ENCODE measurements at places on chromosomes 12 and 14.

- no peak for DNase-seq
Measured at GRCh38 chr14:92493024-92493423, 20.6 kb upstream of the RIN3 start.

GRCh38 chr12:31783996-31784645 is 55.3 kb upstream of the AMN1 start:
- no peak for DNase-seq

- DNase-seq, result no peak
Measured at GRCh38 chr14:76488551-76488950, 112.6 kb downstream of the ESRRB start.

DNA sequence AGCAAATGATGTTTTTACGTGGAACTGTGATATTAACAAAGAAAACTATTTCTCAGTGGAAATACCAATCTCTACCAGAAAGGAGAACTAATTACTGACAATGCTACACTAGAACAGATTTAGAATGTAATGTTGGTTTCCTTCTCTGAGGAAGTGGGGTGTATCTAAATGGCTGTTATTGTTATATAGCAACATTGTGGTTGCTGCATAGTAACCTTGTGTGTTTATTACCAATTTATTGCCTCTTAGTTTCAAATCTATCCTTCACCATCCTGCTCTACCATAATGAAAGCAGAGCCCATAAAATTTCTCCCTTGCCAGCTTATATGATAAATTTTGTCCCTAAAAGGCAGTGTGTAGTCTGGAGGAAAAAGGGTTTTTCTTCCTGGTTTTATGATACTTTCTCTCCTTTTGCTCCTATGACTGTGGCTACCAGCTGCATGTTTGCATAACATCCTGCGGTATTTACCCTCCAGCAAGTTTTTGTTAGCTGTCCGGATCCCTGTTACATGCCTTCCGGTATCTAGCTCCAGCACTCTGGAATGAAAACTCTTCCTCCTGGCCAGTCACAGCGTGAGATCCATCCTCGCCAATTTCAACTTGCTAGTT is 5.7 kb upstream of the KLRK1 start:
- DNase-seq, result no peak

DNA sequence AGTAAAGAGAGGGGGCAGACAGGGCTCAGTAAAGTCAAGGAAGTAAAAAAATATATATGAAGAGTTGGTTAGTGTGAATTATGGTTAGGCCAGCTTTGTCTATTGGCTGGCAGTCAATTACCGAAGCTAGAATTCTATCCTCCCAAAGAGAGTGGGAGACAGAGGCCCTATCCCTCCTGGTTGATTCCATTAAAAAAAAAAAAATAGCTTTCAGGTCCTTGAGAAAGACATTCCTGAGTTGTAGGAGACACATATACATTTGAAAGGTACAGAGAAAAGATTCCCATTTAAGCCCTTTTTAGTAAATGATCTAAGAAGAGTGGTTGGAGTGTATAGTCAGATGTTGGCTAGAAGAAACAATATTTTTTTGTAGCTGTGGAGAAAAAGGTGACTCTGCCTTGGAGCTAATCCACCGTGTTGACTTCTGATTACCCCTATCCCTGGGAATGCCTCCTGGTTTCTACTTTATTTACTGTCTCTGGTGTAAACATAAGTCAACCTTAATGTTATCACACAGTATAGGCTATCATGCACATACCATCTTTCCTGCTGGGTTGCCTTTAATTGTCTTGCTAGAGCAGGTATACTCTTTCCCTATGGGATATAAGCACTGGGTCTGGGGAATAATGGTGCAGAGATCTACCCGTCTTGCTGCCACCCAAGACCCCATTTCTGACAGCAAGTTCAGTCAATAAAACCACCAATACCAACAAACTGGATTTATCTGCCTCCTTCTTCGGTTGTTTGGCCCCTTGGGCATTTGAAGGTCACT is 859.9 kb upstream of the ATXN7L3B start:
- DNase-seq, result no peak

- DNase-seq, result no peak
Measured at GRCh38 chr12:25376407-25376806, 125.7 kb upstream of the KRAS start.

DNA sequence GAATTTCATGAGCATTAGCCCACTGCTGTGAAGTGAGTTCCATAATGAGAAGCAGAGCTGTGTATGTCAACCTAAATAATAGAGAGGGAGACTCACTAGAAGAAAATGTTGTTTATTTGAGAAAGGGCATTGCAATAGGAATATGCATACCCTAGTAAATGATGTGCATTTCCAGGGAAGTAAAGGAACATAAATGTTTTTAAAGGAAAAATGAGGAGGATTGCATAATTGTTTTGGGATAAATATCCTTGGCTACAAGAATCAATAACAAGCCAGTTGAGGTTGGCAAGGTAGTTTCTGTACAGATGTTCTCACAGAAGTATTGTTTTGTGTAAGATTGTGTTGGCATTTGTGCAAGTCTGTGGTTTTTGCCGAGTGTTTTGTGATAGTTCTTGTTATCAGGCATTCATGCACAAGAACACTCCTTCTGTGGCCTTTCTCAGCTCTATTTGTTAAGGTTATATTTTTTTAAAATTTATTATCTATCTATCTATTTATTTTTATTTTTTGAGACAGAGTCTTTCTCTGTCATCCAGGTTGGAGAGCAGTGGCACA is 47.1 kb downstream of the EMP1 start:
- DNase-seq, result no peak

- no peak for DNase-seq
Measured at GRCh38 chr12:57627501-57628279, 5.3 kb downstream of the B4GALNT1 start.

GRCh38 chr12:125202421-125202820 is 137.2 kb downstream of the AACS start:
- no peak for DNase-seq

- no peak for DNase-seq
Measured at GRCh38 chr12:28563286-28563685, 373.0 kb downstream of the CCDC91 start.

- DNase-seq, result no peak
Measured at GRCh38 chr12:46660276-46660675, 165.5 kb downstream of the SLC38A4 start.

- no peak for DNase-seq
Measured at GRCh38 chr14:53047307-53048069, 96.6 kb upstream of the FERMT2 start.

GRCh38 chr12:71755146-71755892 is 656 bp downstream of the RAB21 start:
- DNase-seq, result peak; percentile 68

DNA sequence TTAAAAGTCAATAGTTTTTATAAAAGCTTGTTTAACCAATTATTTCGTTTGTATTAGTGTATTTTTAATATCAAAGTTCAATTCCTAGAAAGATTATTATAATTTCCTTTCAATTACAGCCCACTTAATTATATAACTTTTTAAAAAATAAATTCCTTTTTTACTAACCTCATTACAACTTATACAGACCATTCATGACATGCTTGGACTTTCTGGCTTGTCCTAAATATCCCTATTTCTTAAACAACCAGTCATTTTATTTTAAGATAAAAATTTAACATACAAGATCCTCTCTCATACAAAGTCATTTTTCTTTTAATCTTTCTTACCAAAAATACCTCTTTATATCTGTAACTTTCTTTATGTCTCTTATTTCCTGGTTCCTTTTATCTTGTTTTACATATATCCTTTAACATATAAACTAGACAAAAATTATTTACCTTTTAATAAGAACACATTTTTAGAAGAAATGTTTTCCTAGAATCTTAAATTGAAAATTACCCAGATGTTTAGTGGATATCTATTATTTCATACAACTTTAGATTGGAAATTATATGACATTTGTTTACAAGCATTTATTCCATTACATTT is 10.4 kb upstream of the TMEM263 start:
- DNase-seq, result no peak

GRCh38 chr12:131808744-131809371 is 19.3 kb upstream of the MMP17 start:
- DNase-seq, result peak; percentile 63

- no peak for DNase-seq
Measured at GRCh38 chr14:21278632-21279031, 1.3 kb upstream of the RPGRIP1 start.

GRCh38 chr12:94397401-94397800 is 62.3 kb downstream of the CEP83 start:
- no peak for DNase-seq

DNA sequence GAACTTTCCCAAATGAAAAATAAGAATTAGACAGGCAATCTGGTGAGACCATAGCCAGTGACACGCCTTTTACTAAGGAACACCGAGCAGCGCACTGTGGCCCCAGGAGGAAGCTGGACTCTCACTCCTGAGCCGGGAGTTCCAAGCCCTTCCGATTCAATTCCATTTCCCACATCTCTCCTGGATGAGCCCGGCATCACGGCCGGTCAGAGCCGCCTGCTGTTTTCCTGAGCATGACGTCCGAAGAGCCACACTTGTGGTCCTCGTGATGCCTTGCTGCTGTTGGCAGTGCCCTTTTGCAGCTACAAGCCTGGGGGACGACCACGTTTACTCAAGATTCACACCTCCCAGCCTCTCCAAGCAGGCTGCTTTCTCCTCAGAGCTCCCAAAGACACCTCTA is 40.8 kb downstream of the FBXL14 start:
- DNase-seq, result no peak

GRCh38 chr14:63677891-63678379 is 36.3 kb upstream of the WDR89 start:
- no peak for DNase-seq

- no peak for DNase-seq
Measured at GRCh38 chr12:95694136-95694535, 96.4 kb downstream of the NTN4 start.

DNA sequence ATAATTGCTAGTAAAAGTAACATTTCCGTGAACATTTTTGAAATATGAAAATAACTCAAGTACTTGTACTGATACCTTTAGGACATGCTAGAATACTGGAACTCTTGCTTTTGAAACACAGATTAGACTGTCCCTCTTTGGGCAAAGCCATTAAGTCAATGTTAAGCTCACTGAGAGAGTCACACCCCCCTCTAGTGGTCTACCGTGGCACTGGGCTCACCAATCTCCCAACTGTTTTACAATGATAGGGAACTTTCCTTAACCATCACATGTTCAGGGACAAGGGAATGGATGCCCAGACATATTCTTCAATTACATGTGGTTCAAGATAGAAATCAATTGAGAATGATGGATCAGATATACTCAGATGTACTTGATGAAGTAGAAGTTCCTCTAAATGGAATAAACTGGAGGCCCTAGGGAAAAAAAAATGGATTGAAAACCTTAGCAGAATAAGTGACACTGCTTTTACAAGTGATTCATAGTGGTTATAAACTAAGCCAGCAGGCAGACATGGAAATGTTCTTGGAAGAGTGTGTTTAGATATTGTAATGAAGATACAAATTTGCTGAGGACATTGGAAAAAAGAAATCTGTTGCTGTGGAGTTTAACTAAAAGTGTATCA is 17.8 kb downstream of the NANOG start:
- DNase-seq, result peak; percentile 21

- peak; percentile 41 for DNase-seq
Measured at GRCh38 chr12:10381928-10382628, 7.8 kb downstream of the KLRK1 start.

DNA sequence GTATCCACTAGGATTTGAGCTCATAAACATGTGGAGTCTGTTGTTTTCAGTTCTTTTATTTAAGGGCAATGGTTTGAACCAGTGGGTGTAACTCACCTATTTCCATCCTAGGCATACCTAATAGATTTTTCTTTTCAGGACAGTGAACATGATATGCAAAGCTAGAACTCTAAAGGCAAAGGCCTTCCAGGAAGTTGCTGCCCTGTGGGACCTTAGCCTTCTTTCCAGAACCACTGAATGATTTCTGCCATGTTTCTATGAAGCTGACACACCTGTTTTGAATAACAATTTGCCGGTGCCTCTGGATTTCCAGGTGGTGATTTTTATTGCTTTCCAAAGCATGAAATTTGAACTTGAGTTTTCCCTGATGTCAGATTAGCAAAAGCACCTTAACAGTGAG is 372.9 kb upstream of the FAR2 start:
- DNase-seq, result no peak

GRCh38 chr12:51205350-51205749 is 12.5 kb downstream of the POU6F1 start:
- DNase-seq, result no peak

DNA sequence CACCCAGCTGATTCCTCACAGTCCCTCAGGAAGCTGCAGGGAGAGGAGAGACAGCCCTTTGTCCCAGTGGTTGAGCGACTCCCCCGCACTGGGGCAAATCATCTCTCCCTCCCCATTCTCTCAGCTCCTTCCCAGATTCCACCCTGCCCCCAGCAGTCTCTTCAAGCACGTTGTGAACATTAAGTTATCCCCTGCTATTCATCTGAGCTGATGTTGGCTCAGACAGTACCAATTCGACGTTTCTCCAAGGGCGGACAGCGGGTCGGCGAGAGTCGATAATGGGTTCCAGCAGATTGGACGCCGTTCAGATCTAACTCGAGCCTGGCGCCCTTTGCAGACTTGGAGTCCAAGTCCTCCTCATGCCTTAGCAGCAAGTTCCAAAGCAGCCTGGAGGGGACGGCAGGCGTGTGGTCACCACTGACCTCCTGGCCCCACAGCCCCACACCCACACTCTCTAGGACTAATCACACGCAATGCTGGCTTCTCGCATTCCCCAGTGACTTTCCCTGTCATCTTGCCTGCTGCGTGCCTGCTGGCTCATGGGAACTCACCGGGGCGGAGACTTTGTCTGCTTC is 245.9 kb downstream of the CHST11 start:
- DNase-seq, result no peak

GRCh38 chr14:30153717-30154116 is 226.1 kb upstream of the PRKD1 start:
- DNase-seq, result no peak

DNA sequence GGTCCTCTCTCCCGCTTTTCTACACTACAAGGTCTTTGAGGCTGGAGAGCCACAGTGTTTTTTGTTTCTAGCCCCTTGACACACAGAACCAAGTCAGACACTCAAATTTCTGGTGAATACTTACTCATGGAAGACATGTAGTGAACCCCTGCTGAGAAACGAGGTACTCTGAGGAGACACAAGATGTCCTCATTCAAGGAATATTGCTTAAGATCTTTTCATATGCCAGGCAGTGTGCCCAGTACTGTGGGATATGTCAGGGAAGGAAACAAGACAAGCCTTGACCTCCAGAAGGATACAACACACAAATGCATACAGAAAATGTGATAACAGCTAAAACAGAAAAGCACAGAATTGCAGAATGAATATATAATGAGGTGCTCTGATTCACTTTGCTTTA is 75.9 kb downstream of the TMTC1 start:
- DNase-seq, result no peak

GRCh38 chr12:133105620-133106019 is 24.5 kb downstream of the ZNF891 start:
- no peak for DNase-seq

GRCh38 chr14:95025218-95025617 is 132.1 kb downstream of the DICER1 start:
- DNase-seq, result no peak

DNA sequence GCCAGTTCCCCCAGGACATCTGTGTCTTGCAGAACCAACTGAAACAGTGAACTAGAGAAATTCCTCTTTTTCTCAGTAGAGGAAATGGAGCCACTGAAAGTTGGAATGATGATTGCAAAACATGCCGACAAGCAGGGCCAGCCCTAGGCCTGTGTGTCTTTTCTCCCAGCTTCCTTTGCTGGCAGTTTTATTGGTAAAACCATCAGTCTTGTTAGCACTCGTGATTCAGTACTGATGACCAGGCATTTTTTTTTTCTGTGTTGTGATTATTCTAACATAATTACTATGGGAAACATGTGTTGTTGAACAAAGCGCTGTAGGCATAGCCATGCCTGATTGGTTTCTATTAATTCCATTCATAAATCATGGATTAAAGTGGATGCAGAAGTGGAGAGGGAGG is 620.7 kb downstream of the AACS start:
- DNase-seq, result no peak

- DNase-seq, result no peak
Measured at GRCh38 chr14:32571995-32572866, 243.1 kb downstream of the AKAP6 start.

Measured in CD8-positive, alpha-beta memory T cell (primary cell).